ENCODE measurements at places on chromosomes 3 and 15.

- DNase-seq: no peak
Measured at GRCh38 chr3:26498271-26498670, 124.3 kb upstream of the LRRC3B start.

DNA sequence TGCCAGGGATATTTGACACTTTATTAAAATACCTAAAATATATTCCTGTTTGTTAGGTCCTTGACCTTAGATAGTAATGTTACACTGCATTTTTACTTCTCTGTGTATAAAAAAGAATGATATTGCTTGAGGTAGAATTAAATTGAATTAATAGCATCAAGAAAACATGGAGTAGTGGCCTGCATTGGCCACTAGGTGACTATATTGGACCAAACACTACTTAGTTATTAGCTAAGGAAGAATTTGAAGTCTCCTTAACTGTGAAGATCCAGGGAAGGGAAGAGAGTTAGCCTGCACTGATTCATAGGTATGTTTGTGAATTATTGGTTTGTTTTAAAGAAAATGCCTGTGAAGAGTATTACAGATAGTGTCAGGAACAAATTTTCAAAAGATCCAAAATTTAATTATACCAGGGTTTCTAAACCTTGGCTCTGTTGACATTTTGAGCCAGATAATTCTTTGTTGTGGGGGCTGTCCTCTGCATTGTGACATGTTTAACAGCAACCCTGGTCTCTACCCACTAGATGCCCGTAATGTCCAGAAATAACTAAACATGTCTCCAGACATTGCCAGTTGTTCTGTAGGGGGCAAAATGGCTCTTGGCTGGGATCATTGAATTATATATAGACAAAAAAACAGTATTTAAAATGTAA, 103.6 kb upstream of the THSD4 start:
- peak; percentile 28 for DNase-seq

- peak; percentile 95 for DNase-seq
Measured at GRCh38 chr3:111803123-111803593, 55.9 kb upstream of the PHLDB2 start.

DNA sequence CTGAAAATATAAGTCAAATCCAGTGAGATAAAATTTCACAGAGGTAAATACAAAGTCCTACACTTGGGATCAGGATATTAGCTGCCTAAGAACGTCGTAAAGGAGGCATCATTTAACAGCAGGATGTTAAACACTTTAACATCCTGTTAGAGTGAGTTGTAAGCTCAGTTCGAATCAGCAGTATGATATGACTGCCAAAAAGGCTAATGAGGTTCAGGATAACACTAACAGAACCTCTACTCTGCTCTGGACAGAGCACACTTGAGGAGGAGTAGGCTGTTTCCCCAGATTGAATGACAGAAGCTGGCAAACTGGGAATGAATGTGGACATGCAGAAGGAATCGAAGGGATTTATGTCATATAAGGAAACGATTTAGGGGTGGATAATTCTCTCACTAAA, 227.1 kb upstream of the CD96 start:
- DNase-seq: no peak

GRCh38 chr15:93070551-93071296, 18.3 kb downstream of the RGMA start:
- no peak for DNase-seq

GRCh38 chr3:178456621-178457285, 79.5 kb upstream of the KCNMB2 start:
- no peak for DNase-seq

GRCh38 chr15:27260523-27260922, 289.5 kb downstream of the GABRG3 start:
- no peak for DNase-seq

- DNase-seq: no peak
Measured at GRCh38 chr3:147360646-147361453, 45.5 kb downstream of the ZIC4 start.

- DNase-seq: no peak
Measured at GRCh38 chr3:47296562-47297302, 14.0 kb downstream of the KLHL18 start.

DNA sequence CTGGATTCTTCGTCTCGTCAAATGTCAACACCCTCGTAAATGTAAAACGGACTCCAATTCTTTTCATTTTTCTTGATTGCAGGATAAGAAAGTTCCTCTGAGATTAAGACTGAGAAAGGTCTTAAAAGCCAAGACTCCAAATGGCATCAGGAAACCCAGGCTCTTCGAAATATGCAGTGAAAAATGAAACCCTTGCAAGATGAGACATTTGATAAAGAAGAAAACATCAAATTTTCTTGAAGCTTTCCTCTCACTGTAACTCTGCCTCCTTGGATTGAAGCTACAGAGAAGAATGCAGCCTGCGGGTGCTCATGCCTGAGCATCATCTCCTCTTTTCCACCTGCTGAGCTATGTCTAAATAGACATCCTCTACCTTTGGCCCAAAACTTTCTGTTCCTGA, 342.4 kb upstream of the THBS1 start:
- no peak for DNase-seq
